ENCODE measurements at places on chromosomes 2 and 18.

- no peak for DNase-seq
Observed at GRCh38 chr18:49690312-49690711, 123.0 kb downstream of the ACAA2 start.

DNA sequence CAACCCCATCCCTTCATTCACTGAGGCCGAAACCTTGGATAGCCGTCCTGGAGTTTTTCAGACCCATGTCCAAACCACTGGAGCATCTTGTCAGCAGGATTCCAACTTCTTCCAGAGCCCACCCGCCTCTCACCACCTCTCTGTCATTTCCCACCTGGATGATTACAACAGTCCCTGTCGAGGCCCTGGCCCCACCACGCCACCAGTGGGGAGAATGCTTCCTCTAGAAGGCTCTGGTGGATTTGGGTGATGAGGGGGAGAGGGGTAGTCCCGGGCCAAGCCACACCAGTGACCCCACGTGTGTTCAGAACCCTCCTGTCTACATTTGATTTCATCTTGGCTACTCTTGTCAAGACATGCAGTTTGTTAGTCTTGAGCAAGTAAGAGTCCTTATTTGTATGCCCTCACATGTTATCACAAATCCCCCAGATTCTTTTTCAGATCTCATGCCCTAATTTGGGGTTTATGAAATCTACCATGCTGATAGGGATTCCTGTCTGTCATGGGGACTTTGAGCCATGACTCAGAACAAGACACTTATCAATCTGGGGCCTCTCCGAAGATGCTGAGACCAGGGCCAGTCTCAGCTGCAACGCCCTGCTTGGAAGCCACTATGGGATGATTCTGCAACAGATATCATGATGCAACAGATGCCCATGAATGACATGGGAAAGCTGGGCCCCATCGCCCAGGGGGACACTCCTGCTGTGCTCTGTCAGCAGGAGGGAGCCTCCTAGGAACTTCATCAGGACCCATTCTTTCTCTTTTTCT, 186.1 kb downstream of the ZFP36L2 start:
- DNase-seq: no peak

DNA sequence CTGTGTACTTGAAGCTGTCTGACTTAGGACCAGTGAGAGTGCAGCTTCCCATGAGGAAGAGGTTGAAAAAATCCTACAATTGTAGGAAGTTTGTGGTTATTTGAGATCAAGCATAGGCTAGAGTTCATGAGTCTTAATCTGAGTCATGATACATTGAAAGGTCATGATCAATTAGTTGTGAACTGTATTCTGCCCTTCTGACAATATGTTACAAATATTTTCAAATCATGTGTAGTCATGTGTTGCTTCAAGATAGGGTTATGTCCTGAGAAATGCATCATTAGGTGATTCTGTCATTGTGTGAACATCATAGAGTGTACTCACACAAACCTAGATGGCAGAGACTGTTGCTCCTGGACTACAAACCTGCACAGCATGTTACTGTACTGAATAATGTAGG, 68.4 kb upstream of the MFF start:
- DNase-seq: no peak

DNA sequence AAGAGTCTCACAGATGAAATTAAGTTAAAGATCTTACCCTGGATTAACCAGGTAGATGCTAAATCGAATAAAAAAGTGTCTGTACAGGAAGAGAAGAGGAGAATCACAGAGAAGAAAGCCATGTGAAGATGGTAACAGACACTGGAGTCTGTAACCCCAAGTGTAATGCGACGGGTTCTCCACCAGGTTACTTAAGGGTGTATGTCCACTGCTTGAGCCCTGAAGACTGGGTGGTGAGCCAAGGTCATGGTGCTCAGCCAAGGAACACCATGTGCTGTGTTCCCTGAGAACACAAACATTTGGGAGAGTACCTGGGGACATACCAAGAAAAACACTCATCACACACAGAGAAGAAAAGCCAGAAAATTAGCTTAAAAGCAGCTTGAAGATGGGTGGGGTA, 8.2 kb upstream of the ACADL start:
- no peak for DNase-seq

DNA sequence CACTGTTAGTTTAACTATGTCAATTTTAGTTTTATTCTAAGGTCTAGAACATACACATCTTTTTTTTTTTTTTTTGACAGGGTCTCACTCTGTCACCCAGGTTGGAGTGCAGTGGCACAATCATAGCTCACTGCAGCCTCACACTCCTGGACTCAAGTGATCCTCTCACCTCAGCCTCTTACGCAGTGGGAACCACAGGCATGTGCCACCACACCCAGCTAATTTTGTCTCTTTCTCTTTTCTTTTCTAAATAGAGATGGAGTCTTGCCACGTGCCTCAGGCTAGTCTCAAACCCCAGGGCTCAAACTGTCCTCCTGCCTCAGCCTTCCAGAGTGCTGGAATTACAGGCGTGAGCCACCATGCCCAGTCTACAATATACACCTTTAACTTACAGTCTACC, 69.5 kb upstream of the CHRNA1 start:
- no peak for DNase-seq

DNA sequence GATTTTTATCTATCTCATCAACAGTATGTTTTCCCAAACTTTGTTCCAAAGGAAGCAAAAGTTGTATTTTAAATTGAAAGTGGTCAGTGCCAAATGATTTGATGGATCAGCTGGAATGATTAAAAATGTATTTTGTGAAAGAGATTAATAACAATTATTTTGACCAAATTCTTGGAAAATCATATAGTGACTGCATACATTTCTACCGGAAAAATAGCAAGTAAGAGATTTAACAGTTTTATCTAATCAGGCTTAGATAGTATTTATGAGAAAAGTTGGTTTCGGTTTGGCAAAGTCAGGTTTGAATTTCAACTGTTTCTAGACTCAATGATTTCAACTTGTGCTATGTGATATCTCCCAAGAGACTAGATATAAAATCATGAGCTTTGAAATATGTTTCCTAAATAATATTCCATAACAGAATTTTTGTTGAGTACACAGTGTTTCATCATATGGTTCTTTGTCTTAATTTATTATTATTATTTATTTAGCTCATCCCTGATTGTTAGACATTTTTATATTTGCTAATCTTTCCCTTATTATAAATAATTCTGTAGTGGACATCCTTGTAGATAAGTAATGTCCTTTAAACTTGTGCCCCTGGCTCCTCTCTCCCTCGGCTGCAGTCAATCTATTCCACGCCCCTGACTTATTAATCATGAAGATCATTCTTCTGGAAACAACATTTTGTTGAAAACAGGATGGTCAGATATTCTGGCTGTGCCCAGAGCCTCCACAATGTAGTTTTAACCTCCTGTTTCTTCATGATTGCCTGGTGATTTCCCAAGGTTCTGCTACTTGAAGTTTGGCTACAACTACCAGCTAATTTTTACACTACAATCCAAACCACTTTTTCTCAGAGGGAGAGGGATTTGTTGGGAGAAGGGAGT, 520.7 kb upstream of the TCF4 start:
- no peak for DNase-seq

DNA sequence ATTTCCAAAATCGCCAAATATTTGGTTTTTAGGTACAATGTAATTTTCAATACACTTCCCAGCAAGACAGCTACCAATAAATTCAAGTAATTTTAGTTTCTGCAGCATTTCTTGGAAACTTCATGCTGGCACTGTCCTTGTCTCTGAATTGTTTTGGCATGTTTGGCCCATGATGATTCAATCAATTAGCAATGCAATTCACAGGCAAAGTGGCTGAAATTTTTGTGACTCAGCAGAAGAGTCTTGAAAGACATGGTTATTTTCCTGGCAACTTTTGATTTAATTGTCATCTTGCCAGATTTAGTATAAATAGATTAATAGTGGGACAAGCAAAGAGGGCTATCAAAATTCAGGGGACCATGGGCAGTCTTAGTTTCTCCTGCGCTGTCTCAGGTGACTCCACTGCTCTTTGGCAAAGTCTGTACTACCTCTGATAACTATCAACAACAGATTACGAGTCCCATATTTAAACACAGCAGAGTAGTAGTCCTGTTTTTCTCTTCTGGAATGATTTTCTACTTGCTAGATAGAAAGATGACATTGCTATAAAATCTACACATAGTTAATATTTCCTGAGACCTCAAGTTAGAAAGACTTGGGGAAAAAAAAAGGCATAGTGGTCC, 88.9 kb upstream of the CYP26B1 start:
- DNase-seq: no peak

DNA sequence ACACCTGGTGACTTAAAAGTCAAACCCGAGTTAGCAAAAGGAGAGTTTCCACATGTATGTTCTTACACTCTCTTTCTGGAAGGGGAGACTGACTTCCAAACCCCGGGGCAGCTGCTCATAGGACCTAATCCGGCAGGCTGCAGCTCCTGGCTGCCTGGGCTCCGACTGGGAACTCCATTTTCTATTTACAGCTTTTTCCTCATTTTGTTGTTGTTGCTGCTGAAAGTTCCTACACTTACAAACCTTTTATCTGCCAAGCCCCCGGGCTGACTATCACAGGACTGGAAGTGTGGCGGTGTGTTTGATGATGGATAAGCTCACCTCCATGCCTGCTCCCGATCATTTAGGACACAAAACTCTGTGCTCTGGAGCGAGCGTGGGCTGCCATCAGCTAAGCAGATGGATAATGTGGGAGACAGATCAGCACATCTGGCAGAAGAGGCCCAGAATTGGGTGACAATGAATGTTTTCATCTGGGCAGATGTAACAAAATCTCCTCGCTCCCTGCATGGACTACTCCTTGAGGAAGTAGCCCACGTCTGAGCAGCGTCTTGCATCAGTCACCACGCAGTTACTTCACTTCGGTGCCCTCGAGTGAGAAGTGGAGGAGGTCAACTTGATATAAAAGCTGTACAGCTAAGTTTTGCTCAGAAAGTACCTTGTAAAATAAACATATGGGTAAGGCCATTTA, 114.4 kb upstream of the COPS8 start:
- no peak for DNase-seq

GRCh38 chr2:218822622-218823021, 9.0 kb downstream of the PRKAG3 start:
- no peak for DNase-seq
